T47D (cell line): ENCODE measurements at places on chromosomes 2 and 18.

- peak; percentile 58 for DNase-seq
These were observed 21.9 kb downstream of the MRPL35 start for GRCh38 chr2:86221066-86221684.

DNA sequence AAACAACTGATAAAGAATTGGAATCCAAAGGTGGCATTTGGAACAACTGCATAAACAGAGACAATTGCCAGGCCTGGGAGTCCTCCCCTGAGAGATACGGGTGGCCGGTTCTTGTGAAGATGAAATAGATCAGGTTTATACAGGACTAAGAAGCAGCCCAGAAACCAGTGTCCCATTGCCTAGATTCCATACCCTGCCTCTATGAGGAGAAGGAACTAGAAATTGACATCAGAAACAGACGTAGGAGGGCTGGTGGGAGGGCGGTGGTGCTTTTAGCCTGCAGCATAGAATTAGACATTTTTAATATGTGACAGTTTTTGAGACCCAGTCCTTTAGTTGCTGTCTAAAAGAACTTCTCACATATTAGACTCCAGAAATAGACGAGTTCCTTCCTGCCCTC is 11.8 kb upstream of the SH3BP4 start:
- no peak for DNase-seq

DNA sequence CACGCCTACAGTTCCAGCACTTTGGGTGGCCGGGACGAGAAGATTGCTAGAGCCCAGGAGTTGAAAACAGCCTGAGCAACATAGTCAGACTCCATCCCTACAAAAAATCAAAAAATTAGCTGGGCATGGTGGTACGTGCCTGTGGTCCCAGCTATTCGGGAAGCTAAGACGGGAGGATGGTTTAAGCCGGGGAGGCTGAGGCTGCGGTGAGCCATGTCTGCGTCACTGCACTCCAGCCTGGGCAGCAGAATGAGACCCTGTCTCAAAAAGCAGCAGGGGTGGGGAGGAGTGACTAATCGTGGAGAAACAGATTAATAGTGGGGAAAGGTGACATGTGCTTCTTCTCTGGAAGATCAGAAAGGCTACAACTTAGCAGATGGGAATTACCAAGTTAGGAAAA is 58.1 kb upstream of the GPC1 start:
- no peak for DNase-seq

- DNase-seq: no peak
These were observed 178.8 kb downstream of the RPRM start for GRCh38 chr2:153299809-153300208.

DNA sequence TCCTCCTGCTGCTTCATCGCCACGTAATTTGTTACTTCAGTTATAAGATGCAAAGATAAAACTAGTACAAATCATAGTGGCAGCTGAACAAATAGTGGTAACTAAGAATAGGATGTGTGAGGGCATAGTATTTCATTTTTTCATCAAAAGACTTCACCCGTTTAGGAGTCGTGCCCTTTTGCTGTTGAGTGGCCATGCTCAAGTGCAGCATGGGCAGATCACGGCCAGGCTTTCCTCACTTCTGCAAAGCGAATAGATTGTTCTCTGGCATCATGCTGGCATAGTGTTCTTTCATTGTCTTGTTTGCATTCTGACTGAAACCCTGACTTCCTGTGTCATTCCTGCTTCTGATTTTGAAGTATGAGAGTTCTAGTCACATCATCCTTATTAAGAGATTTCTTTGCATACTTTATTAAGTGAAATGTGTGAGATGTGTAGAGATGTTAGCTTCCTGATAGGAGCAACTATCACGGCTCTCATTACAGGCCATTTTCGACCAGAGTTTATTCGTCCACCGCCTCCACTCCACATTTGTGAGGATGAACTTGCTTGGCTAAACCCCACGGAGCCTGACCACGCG is 11.8 kb downstream of the CNOT11 start:
- no peak for DNase-seq

- no peak for DNase-seq
These were observed 43.7 kb upstream of the FOSL2 start for GRCh38 chr2:28348921-28349320.

DNA sequence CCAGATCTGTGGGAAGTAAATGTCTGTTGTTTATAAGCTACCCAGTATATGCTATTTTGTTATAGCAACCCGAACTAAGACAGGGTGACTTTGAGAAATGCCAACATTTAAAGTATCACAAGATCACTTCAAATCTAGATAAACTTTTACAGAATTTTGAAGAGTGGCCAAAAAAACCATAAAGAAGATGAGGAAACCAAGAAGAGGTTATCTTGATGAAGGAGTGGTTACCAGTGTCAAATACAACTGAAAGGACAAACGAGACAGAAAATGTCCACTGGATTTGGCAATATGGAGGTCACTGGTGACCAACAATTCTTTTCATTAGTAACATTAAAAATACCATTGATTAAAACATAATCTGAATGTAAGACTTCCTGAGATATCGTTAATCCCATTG is 235.7 kb downstream of the DYM start:
- no peak for DNase-seq

GRCh38 chr2:159797543-159798375 is at the start of gene CD302:
Gene CD302 (minus strand): TSS chr2:159798208. CDS start chr2:159798198, 10 bp downstream.
- peak; percentile 48 for DNase-seq

GRCh38 chr2:127421871-127422558 is 3.8 kb downstream of the PROC start:
- DNase-seq: no peak

GRCh38 chr2:6793371-6793770 is 72.3 kb downstream of the CMPK2 start:
- no peak for DNase-seq

GRCh38 chr2:27065128-27065527 is 6.3 kb downstream of the OST4 start:
- no peak for DNase-seq

GRCh38 chr2:100365434-100365833 is 43.1 kb upstream of the LONRF2 start:
- no peak for DNase-seq
